ENCODE measurements at places on chromosomes 2 and 18. TPM values are rescaled to one million over a fixed set of nuclear protein-coding genes. Genes with fewer than 3 reads are reported as not detected.

EGR4 gene
- not detected for total RNA-seq

GAREM2 gene
- 3.8 TPM for total RNA-seq

ALPI gene
- total RNA-seq: not detected

ZNF804A gene
- 2.8 TPM for total RNA-seq

RAPH1 gene
- 15.5 TPM for total RNA-seq

DNA sequence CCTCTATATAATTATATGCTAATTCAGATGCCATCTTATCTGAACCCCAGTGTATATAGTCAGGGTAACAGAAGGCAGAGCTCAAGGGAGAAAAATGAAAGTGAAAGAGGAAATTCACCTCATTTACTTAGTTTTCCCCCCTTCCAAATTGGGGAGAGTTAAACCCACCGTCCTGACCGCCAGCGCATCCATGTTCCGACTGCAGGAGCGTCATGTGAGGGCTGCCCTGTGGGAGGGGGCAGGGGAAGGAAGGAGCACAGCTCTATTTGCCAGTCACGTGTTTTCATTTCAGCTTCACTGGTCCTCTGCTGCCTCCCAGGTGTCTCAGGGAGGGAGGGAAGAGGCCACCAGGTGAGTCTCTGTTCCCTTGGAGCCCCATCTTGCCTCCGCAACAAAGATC is 13.2 kb downstream of the CNNM4 start:
- DNase-seq: no peak

DNA sequence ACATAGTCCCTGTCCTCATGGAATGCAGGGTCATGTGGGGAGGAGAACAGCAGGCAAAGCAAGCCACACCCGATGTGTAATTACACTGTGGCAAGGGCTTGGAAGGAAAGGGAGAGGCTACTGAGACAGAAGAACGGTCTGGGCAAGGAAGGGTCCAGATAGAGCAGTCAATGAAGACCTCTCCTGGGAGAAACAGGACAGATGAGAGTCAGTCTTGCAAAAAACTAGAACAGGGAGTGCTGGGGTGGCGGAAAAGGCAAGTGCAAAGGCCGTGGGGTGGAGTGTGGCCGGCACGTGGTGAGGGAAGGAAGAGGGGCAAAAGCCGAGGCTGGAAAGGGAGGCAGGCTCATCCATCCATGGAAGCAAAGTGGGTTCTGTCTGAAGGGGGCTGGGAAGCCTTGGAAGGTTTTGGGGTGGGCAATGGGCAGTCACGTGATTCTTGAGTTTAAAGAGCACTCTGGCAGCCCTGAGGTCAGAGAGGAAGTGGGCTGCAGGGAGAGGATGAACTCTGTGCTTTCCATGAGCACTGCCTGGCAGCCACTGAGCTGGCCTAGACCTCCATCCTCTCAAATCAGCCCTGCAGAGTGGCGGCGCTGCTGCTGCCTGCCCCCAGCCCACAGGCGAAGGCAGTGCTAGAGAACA is 182.2 kb downstream of the INHBB start:
- DNase-seq: no peak

DNA sequence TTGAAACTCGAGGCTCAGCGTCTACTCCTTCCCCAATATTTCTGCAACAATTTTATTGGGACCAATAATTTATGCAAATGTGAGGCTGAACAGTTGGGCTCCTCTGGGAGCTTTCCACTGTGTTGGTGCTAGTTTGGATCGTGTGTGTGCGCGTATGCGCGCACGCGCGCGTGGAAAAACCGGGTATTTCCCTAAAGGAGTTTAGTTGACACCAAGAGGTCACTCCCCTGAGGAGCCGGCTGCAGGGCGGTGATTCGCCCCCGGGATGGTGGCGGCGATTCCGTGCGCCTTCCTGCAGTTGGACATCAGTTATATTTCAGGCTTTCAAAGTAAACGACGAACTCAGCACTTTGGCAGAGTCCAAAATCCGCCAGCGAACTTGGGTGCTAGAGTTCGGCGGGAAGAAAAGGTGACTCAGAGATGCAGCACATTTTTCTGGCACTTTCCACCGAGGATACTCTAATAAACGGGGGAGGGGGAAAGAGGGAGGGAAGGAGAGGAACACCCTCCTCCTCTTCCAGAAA is 186.5 kb upstream of the FANCL start:
- DNase-seq: peak; percentile 56

- no peak for DNase-seq
Measured at GRCh38 chr2:64987956-64988419, 1.2 kb upstream of the SLC1A4 start.

DNA sequence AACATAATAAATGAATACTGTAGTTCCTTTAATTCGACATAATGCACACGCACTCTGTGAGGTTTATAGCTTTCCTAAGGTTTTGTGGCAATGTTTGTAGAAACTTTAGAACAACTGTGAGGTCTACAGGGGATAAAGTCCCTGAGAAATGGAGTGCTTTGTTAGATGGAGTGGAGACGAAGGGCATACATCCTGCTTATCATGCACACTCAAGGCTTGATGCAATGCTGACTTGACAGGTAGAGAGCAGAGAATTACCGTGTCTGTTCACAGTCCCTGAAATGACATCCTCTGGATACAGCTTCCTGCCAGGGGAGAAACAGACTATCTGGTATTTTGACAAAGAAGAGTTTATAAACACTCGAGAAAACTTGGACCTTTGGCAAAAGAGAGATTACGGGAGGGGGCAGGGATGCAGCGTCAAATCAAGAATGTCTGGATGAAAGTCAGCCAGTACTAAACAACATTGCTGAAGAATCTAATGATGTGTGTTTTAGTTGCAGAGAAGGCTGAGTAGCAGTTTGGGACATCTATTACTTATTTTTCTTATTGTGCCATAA is 766.9 kb upstream of the ZEB2 start:
- DNase-seq: no peak

DNA sequence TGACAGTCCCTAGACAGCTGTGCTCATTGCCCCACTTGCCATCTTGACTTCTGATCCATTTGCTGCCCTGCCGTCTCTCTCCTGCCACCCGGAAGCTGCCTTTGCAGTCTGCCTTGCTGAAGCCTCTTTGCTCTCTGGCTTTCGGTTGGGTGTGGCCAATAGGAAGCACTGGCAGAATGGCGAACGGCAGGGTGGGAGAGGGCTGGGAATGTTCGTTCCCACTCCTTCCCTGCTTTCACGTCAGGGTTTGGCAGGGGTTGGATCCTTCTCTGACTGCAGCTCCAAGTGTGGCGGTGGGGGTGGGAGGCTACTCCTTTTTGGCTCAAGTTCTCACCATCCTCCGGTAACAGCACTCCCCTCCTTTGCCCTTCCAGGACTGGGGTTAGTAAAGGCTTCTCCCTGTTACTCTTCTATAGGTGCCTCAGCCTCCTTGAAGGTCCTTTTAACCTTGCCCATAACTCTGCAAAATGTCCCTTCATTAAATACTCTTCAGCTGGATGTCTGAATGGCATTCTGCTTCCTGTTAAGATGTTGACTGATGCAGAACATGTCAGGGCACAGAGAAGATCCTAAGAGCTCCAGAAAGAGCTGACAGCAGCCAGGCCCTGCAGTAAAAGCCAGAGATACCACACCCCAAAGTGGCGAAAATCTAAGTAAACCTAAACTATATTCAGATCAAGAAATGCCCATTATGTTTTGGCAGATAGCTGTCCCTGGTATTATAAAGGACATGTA is 299.7 kb downstream of the CDCA7 start:
- DNase-seq: no peak

GRCh38 chr2:235543851-235544688 is 50.2 kb downstream of the AGAP1 start:
- DNase-seq: no peak

DNA sequence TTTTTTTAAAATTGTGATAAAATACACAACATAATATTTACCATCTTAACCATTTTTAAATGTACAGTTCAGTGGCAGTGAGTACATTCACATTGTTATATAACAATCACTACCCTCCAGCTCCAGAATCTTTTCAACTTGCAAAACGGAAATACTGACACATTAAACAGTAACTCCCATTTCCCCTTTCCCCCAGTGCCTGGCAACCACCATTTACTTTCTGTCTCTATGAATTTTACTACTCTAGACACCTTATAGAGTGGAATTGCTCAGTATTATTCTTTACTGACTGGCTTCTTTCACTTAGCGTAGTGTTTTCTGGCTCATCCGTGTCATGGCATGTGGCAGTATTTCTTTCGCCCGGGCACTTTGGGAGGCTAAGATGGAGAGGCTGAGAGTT is 32.6 kb downstream of the FASTKD2 start:
- no peak for DNase-seq

DNA sequence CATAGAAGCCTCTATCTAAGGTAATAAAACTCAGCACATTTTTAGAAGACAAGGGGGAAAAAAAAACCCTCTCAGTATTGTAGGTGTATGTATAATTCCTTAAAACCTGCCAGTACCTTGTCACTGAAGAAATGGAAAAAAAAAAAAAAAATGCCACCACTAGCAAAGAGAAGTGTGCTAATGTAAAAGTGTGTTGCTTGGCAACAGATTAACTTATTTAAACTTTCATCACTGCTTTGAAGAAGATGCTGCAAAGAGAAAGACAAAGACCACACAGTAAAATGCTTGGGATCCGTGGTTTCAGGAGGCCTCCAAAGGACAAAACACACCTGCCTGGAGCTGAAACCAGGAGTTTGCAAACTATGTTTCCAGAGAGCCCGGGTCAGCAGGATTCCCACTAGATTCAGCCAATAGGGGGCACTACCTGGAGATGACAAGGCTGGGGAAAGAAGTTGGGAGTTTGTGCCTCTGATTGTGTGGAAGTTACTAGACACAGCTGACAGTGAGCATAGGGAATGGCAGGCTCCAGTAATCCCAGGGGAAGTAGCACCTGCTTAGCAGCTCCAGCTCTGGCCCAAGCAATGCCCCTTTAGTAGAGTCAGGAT is 169.1 kb upstream of the TRIB2 start:
- no peak for DNase-seq

DNA sequence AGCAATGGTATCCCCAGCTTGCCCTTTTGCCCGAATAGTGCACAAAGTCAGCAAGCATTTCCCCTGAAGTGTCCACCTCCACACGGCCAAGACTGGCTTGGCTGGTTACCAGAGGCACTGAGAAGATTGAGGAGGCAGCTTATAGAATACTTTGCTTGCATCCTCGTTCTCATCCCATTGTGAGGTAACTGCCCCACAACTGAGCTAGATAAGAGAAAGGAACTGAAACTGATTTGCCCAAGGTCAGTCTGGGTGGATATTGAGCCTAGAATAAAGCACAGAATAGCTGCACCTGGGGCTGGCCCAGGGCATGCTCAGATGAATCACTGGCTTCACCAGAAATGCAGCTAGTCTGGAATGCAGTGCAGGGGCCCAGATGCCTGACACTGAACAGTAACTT is 32.7 kb upstream of the MAP4K3 start:
- DNase-seq: peak; percentile 63

DNA sequence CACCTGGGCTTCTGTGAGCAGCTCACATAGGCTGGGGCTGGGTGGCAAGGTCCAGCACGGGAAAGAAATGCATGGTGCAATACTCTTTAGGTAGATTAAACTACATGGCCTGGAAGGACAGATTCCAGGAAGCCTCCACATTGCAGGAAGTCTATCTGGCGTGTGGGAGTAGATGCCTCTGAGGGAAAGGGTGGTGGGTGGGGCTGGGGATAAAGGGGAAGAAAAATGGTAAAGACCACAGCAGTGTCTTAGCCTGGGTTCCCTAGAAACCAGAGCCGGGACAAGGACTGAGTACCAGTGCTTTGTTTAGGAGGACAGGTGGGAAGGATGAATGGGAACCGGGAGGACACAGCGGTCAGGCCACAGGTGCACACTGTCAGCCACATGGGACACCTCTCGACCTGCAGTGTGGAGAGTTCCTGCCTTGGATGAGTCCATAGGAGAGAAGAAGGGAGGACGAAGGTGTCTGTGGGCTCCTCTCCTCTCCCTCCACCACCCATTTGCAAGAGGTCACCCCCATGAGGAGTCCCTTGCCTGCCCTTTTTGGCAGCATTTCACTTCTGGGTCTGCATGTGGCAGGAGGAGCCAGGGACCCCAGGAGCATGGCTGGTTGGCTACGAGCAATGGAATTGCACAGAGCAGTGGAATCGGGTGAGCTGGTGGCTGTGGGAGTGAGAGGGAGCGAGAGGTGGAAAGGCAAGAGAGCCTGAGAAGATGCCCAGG is 91.5 kb upstream of the HS6ST1 start:
- DNase-seq: no peak

DNA sequence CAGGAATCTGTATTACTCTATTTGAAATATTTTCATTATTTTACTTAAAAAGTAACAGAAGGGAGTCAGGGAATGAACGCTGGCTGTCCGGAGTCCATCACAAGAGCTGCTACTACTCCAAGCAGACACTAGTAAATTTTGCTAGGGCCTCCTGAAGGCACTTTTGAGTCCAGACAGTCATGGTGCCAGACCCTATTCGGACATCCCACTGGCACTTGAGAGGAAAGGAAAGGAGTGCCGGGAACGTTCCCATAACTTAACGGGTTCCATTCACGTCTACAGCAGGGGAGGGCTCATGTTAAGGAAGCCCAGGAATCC is 563 bp upstream of the GMCL1 start:
- DNase-seq: no peak

DNA sequence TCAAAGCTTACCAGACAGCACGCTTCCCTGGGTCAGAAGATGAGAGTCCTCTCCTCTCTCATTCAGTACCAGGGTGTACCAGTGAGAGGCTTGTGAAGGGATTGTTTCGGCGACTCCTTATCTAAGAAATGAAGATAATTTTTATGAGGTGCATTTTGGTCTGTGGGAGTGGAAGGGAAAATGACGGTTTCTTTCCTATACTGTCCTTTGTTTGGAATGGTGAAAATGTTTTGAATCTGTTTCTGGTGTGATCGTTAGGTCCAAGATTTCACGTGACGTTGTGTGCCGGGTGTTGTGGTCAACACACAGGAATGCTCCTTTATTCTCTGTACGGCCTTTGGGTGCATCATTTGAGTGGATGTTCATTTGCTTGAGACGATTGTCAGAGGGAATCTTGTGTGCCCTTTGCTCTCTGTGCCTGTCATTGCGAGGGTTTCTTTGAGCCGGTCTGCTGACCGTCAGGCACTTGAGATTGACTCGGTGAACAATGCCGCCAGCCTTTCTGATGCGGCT is 183.5 kb downstream of the AGAP1 start:
- no peak for DNase-seq

DNA sequence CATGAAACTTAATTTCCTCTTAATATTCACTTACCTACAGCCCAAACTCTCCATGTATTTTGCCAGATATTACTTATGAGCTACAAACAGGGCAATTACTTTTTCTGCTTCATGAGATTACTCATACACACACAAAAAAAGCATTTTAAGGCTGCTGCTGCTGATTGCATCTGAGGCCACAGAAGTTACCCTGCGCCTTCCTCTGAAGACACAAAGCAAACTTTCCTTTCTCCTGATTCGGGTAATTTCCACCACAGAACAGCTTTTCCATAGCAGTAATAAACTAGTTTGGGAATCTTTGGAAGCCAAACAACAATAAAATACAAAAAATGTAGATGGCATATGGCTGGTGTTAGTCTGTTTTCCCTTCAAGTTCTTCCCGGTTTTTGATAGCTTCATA is 6.2 kb downstream of the TTC32 start:
- DNase-seq: no peak
